ENCODE measurements at places on chromosomes 16 and 17.

- no peak for DNase-seq
These were observed 11.2 kb upstream of the MTSS2 start for GRCh38 chr16:70696952-70697593.

- DNase-seq, result no peak
These were observed 5.5 kb downstream of the TEPSIN start for GRCh38 chr17:81233316-81233715.

DNA sequence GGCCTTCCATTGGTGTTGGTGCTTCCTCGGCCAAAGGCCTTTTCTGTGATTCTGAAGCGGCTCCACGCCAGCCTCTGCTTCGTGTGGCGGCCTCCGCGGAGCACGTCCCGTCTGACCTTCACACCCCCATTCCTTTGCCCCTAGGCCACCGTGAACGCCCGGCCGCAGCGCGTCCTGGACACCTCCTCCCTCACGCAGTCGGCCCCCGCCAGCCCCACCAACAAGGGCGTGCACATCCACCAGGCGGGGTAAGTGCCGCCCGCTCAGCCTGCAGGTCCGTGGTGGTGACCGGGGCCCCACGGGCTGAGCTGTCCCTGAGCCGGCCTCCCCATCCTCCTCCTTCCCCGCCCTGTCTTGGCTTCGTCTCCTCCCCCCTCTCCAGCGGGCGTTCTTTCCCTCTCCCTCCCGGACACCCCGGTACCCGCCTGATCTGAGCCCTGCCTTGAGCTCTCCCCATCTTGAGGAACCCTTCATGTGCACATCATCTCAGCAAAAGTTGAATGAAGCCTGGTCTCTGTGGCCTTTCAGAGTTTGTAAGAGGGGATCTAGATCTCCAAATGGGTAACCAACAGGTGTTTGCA is 69.0 kb upstream of the CHMP6 start:
- DNase-seq, result no peak

- DNase-seq, result no peak
These were observed 6.5 kb downstream of the GLIS2 start for GRCh38 chr16:4322121-4323052.

GRCh38 chr16:24858219-24859041 is 12.7 kb downstream of the SLC5A11 start:
- DNase-seq, result no peak

DNA sequence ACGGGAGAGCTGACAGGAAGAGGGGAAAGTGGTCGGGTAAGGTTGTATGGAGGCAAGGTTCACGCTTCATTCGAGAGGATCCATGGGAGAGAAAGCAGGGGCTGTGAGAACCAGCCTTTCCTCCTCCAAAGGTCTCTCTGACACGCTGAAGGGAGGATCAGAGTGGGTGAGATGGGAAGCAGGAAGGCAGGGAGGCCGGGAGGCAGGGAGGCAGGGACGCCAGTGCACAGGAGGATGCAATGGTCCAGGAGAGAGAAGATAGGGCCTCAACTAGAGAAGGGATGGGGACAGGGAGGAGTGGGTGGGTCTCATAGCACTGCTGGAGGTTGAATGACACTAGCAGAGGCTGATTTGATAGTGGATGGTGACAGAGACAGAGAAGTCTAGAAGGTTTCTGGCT is 54.1 kb downstream of the PIMREG start:
- no peak for DNase-seq

- DNase-seq, result no peak
These were observed 13.2 kb downstream of the B3GNT9 start for GRCh38 chr16:67137605-67138004.

DNA sequence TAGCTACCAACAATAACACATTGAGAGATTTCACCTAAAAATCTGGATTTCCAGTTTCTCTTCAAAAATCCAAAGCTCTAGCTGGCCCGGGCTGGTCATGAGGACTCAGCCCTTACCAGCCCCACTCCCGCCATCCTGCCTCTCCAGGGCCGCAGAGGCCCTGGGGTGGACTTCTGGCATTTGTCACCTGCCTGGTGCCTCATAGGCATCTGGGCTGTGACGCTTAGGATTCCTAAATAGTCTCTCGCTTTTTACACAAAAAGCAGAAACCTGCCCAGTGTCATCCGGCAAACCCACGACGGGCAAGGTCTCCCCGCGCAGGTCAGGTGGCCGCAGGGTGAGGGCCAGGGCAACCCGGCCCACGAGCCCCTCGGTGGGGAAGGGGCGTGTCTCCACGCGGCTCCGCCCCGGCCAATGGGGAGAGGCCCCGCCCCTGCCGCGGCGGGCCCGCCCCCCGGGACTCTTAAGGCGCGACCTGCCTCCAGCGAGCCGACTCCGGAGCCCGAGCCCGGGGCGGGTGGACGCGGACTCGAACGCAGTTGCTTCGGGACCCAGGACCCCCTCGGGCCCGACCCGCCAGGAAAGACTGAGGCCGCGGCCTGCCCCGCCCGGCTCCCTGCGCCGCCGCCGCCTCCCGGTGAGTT is at the start of gene VASN:
TSS of gene VASN (plus strand) at position 492 of the 644 bp plus-strand sequence. CDS start 9,030 bp downstream, outside the sequence.
- no peak for DNase-seq

DNA sequence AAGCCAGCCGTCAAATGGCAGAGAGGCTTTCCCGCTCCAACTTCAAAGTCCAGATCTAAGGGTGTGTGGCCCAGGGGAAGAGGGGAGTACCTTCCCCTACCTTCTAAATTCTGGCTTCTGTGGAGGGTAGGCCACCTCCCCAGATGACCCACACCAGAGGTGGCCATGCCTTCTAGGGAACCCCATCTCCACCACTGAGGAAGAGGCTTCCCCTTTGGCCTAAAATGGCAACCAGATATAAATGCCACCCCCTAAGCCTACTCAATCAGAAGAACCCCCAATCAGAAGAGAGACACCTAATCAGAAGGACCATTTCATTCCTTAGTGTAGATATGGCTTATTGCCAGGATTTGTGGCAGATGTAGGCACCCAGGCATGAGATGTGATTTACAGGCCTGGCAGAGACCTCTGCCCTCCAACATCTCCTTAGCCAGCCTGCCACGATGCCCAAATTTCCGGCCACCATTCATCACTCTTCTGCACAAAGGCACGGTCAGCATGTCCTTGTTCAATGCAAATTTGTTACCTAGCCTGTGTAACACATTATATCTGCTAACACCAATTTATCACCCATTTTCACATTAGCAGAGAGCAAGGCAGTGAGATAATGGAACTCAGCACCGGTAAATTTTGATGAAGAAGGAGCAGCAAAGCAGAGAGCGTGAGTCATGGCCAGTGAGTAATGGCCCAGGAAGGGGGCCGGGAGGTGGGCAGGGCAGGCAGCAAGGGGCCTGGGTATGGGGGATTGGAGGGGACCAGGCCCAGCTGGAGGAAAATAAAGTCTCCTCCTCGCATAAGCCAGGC is 1.2 kb upstream of the MGAT5B start:
- no peak for DNase-seq

DNA sequence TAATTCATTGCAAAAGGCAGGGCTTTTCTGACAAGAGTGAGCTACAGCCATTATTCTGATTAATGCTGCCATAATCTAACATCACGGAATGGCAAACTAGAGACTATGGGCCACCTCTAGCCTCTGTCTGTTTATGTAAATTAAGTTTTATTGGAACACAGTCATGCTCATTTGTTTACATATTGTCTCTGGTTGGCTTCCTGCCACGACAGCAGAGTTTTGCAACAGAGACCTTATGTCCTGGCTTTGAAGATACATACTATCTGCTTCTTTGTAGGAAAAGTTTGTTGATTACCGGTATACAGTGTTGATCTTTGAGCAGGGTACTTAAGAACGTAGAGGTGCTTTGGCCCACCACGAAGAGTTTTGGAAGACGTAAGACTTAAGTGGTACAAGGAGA is 715.9 kb upstream of the RBFOX1 start:
- no peak for DNase-seq

- no peak for DNase-seq
These were observed 109.5 kb upstream of the CIBAR2 start for GRCh38 chr16:85221771-85222154.

GRCh38 chr17:41647940-41648410 is 23.6 kb upstream of the KRT17 start:
- peak; percentile 46 for DNase-seq

DNA sequence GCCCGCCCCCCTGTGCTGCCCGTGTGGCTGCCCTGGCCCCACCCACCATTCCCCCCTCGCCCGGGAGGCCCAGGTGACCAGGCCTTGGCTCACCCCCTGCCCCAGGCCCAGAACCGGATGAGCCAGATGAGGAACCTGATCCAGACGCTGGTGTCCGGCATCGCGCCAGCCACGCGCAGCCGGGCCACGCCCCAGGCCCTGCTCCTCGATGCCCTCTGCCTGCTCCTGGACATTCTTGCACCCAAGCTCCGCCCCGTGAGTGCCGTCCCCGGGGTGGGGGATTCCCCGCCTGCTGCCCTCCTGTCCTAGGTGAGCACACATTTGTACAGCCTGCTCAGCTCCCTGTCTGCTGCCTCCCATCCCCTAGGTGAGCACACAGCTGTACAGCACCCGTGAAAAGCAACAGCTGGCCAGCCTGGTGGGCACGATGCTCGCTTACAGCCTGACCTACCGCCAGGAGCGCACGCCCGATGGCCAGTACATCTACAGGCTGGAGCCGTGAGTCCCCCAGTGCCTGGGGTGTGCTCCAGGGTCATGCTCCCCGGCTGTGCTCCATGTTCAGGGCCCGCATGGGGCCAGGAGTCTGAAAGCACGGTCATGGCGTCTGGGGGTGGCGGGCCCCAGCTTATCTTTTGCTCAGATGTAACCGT is 4.8 kb downstream of the GNG13 start:
- peak; percentile 15 for DNase-seq

DNA sequence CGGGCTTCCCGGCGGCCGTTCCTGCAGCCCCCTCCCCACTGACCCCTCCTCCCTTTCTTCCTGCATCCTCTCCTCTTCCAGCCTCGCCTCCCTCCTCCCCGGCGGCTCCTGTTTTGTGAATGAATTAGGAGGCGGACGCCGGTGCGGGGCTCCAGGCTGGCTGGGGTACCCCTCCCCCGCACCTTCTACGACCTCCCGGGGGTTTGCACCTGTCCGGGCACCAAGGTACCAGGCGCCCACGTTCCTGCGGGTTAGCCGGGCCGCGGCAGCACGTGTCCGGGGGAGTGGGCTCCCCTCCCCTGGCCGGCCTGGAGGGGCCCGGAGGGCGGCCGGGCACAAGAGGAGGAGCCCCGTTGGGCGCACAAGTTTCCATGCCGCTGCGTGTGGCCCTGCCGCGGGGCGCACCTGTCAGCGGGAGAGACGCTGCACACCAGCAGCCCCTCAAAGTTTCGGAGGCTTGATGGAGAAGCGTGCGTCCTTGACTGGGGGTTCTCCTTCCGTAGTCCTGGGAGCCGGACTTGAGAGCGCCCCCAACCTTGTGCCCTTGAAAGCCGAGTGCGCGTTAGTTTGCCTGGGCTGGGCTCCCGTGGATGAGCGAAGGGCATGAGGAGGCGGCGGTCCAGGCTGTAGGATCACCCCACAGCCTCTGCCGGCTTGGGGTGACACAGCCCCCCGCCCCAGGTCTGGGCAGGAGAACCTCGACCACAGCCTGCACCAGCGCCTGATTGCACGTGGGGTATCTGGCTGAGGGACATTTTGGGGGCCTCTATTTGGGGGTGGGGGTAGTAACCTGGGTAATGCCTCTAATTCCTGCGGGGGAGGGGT is 1.2 kb downstream of the HAS3 start:
- no peak for DNase-seq

- no peak for DNase-seq
These were observed 592.8 kb upstream of the GOT2 start for GRCh38 chr16:59326955-59327354.

GRCh38 chr17:67374329-67375053 is 2.6 kb upstream of the PITPNC1 start:
- DNase-seq, result peak; percentile 25

- DNase-seq, result no peak
These were observed 20.7 kb downstream of the UBN1 start for GRCh38 chr16:4868026-4868425.

DNA sequence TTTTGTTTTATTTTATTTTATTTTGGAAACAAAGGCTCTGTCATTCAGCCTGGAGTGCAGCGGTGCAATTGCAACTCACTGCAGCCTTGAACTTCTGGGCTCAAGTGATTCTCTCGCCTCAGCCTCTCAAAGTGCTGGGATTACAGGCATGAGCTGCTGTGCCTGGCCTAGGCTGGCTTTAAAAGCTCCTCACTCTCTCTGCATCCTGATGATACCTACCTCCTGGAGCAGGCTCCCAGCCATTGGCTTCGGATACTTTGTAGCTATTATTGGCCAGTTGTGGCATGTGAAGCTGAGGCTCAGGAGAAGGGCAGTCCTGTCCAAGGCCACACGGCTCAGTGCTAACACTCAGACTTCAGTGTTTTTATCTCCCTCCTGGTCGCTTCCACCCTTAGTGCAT is 158.0 kb downstream of the SEC14L1 start:
- no peak for DNase-seq

GRCh38 chr16:8798535-8799157 is 1.0 kb downstream of the PMM2 start:
- no peak for DNase-seq

DNA sequence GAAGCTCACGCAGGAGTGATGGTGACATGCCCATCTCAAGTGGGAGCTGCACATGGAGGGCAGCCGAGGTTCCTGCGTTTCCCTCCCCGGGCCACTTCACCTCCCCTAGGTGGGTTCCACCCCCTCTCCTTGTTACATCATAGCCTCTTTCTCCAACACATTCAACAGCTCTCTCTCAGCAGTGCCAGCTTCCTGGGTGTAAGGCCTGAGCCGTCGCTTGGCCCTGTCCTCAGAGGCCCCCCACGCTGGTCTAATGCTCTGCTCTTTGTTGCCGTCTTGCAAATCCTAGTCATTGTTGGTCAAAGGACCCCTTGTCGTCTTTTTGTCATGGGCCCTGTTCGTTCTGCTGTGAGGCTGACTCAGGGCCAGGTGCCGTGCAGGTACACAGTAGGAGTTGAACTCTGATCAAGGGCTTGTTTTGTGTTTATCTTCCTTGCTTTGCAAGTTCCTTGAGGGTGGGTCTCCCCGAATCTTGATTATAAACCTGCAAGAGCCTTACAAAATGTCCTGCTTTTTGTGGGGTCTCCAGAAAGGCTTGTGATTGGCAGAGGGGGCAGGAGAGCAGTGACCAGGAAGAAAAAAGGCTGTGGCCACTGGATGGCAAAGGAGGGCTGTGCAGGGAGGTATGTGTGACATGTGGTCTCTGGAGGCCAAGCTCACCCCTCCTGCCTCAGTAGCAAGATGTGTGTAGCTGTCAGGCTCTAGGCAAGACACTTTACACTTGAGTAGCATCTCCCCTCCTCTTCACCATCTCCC is 136.6 kb downstream of the CCDC182 start:
- DNase-seq, result no peak

GRCh38 chr17:32593003-32593402 is 106.2 kb downstream of the CDK5R1 start:
- no peak for DNase-seq

- DNase-seq, result no peak
These were observed 23.1 kb downstream of the HSBP1 start for GRCh38 chr16:83830769-83831455.

DNA sequence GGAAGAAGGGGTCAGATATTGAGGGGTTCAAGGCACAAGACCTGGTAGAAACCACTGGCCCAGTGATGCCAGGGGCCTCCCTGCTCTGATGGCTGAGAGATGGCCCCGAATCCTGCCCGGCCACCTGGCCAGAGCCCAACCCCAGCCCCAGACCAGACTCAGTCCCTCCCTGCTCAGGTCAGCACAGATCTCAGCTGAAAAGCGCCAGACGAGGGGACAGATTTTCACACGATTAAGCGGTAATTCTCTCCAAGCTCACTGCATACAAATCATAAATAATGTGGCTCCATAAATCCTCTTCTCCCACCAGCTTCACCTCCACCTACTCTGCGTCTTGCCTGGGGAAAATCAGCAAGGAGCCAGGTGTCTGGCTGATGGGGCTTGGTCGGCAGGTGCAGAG is 57.1 kb downstream of the ENGASE start:
- no peak for DNase-seq

Measured in NCI-H2029 treated with DMSO at 0.1 percent for 48 hours (cell line).